ENCODE measurements at places on chromosomes 3 and 15.
A peak's percentile ranks its signal among the peaks of the same experiment; 100 is the strongest.

DNA sequence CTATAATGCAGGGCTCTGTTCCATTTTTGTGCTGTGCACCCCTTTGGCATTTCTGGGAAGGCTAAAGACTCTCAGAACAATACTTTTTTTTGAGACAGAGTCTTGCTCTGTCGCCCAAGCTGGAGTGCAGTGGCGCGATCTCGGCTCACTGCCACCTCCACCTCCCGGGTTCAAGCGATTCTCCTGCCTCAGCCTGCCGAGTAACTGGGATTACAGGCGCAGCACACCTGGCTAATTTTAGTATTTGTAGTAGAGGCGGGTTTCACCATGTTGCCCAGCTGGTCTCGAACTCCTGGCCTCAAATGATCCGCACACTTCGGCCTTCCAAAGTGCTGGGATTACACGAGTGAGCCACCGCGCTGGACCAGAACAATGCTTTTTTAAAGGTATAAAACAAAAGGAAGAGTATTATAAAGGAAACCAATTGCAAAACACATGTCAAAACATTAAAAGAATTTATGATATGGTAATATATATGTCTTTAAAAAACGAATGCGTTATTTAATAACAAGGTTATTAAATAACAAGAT lies 999 bp downstream of the SQOR start:
- no peak for DNase-seq

- no peak for DNase-seq
Measured at GRCh38 chr3:50373146-50374051, 14.1 kb upstream of the TMEM115 start.

- DNase-seq = no peak
Measured at GRCh38 chr3:70840106-70840870, 527.9 kb upstream of the MDFIC2 start.

GRCh38 chr3:136671921-136672320 lies 80.3 kb downstream of the STAG1 start:
- DNase-seq = no peak

DNA sequence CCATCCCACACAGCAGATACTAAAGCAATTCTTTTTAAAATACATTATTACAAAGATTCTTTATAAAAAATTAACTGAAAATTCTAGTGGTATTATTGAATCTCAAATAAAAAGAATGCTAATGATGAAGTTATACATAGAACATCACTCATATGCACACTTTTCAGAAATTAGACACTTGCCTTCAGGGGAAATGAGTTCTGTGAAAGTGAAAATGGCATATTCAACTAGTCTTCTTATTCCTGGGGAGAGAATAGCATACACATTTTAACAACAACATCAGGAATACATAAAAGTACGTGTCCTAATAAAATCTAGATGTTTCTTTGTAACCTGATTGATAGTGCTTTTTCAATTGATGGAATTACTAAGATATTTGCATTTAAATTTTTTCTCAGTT lies 36.8 kb upstream of the DHX36 start:
- no peak for DNase-seq

DNA sequence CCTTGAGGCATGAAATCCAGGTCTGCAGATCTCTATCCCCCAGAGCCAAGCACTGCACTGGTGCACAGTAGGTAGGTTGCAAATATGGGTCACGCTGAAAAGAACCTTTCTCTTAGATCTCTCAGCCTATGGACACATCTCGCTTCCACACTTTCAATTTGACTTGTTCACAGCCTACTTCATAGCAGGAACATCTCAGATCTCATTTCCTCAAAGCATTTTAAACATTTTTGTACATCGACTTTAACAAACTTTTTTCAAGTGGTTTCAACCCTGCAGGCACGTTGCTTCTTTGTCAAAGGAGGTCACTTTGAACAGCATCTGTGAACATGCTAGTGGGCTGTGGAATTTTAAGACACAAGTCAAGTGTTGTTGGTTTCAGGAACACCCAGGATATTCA lies 76.0 kb downstream of the SLC12A8 start:
- no peak for DNase-seq

GRCh38 chr3:27681249-27681748 lies 40.8 kb downstream of the EOMES start:
- DNase-seq = peak; percentile 13

DNA sequence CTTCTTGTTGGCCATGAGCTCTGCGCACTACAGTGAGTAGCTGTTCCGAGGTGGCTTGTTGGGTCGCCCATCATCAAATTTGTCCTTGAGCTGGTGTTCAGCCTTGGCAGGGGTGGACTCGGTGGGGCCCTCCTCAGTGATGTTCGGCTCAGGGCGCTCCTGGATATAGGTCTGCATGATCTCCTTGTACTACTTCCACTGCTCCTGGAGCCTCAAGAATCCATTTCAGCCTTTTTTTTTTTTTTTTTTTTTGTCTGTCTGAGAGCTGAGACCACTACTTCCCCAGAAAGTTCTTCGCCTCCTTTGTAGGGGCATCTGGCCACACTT lies 39.3 kb upstream of the ARL8B start:
- DNase-seq = no peak

GRCh38 chr3:151772825-151773480 lies 39.2 kb downstream of the AADACL2 start:
- no peak for DNase-seq

DNA sequence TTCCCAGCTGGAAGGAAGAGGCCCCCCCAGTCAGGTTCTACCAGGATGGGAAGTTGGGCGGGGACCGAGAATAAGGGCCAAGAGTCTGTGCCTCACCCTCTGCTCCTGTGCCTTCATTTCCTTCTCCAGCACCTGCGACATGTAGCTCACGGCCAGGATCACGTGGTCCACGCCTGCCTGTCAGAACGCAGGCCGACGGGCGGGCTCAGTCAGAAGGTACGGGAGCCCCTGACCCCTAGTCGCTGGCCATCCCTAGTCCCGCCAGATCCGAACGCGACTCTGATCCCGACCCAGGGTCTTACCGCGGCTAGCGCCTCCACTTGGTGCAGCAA lies 489 bp downstream of the GMPPB start:
- DNase-seq = peak; percentile 31

DNA sequence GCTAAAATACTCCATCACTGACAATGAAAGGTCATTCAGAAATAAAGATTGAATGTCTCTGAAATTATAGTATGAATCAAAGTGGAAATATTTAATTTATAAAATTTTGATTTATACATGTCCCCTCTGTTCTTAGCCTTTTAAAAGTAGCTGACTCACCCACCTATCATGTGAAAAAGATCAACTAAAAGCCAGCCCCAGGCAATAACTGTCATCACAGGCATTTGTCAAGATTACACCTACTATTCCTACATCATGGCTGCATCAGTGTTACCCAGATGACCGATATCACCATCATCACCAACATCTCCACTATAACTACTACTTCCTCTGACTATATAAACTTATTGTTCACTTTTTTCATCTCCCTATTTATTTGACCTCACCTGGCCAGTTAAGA lies 14.3 kb upstream of the PIK3R4 start:
- no peak for DNase-seq

- no peak for DNase-seq
Measured at GRCh38 chr3:164879201-164879600, 199.1 kb downstream of the SI start.

- no peak for DNase-seq
Measured at GRCh38 chr3:153599685-153600084, 437.7 kb downstream of the RAP2B start.

- no peak for DNase-seq
Measured at GRCh38 chr15:49406352-49407118, 16.5 kb upstream of the FGF7 start.

GRCh38 chr15:65914981-65915925 lies 46.0 kb downstream of the RAB11A start:
- DNase-seq = no peak

GRCh38 chr3:140816372-140817195 lies 125.1 kb upstream of the SLC25A36 start:
- DNase-seq = no peak
